Stimulated activated CD4-positive, alpha-beta T cell treated with anti-CD3 and anti-CD28 coated beads, TNF-alpha, amount 100 ng/mL, for 1 hour (primary cell): ENCODE measurements at places on chromosomes 11 and 22.

GRCh38 chr11:19176629-19177186, 25.1 kb downstream of the CSRP3 start:
- DNase-seq, result no peak

- no peak for DNase-seq
These were observed 50.8 kb upstream of the NAV2 start for GRCh38 chr11:19661827-19662226.

DNA sequence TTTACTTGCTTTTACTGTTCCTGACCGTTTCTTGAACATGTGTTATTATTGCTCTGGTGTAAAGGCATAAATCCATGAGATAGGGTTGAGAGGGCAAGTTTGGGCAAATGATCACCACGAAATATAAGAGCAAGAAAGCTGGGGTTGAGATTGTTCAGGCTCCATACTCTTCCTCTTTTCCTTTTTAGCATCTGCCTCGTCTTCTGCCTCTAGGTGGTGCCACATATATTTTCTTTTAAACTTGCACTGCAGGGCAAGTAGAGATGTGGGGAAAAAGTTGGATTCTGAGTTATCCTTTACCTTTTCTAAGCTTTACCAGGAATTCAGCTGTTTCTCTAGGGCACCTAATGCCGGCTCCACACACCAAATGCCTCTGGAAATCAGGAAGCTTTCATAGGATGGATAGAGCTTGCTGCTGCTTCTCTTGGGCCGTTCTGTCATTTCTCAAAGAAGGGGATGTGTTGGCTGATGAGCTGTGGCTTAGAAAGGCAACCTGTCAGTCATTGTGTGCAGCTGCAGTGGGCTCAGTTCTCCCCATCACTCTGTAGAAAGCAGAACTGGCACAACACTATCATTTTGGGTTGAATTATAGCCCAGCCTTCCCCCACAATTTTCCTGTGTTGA, 98.2 kb downstream of the LDLRAD3 start:
- DNase-seq, result no peak

GRCh38 chr22:39745789-39746188, 147.8 kb downstream of the ENTHD1 start:
- no peak for DNase-seq
